Activated CD4-positive, alpha-beta T cell treated with anti-CD3 and anti-CD28 coated beads for 24 hours (primary cell): ENCODE measurements at places on chromosomes 1 and 21.

GRCh38 chr1:222462601-222463000, 85.3 kb downstream of the HHIPL2 start:
- no peak for DNase-seq

DNA sequence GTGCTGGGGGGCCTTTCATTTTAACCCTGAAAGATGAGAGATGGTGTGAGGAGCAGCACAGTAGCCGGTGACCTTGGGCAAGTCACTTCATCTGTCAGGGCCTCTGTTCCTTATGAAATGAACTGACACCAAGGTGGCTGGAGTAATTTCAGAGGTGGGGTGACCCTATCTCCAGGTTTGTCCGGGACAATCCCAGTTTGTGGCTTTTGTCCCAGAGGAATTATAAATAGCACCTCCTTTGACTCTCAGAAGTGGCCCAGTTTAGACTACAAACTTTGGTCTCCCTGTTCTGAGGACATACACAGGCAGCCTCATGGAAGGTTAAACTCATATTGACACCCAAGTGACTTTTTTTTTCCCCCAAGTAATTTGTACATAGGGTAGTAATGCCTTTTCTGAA, 14.6 kb downstream of the ACTN2 start:
- DNase-seq: no peak

GRCh38 chr1:182589931-182590330, 875 bp upstream of the RNASEL start:
- DNase-seq: no peak

GRCh38 chr1:153403421-153404085, 12.7 kb upstream of the S100A8 start:
- no peak for DNase-seq

- DNase-seq: no peak
Observed at GRCh38 chr1:174000371-174000770, 21.8 kb downstream of the RC3H1 start.

DNA sequence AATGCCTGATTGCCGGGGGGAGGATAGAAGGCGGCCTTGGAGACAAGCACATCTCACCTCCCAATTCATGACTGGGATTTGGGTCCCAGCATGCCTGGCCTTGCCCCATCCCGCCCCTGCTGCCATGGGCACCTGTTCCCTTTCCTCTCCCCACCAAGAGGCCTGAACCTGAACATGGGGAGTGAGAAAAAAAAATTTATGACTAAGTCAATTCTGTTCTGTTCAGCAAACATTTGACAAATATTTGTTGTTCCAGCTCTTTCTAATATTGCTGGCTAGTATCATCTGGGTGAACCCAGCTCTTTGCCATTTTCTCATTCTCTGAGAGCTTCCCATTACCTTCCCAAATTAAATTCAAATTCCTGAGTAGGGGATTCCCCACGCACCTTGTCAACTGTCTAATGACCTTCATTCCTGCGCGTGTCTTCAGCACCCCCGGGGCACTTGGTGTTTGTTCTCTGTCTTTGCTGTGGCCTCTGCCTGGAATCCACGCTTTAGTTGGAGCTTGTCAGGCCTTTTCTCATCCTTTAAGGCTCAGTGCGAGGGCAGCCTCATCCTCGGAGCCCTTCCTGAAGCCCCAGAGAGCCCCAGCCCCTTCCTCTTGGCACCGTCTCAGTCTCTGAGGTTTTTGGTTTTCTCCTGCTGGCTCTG, 42.8 kb downstream of the ARHGEF10L start:
- DNase-seq: no peak

- DNase-seq: no peak
Observed at GRCh38 chr1:41356752-41357151, 4.5 kb upstream of the FOXO6 start.
